ENCODE measurements at places on chromosomes 1 and 21.

DNA sequence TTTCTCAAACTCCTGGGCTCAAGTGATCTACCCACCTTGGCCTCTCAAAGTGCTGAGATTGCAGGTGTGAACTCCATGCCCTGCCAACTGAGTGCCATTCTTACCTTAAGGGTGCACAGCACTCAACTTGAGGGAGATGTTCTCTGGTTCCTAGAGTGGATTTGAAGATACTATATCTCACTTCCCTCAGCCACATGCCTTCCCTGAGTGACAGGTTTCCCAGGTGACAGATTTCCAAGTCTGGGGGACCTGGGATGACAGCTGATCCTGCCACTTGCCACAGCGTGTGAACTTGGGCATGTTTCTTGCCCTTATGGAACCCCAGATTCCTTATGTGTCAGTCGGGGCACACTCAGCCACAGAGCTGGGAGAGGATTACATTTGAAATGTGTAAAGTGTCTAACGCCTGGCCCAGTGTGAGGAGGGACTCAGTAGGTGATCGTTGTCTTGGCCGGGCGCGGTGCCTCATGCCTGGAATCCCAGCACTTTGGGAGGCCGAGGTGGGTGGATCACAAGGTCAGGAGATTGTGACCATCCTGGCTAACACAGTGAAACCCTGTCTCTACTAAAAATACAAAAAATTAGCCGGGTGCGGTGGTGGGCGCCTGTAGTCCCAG, 29.6 kb upstream of the BTG2 start:
- no peak for DNase-seq

GRCh38 chr1:37714689-37715088, 22.4 kb downstream of the CDCA8 start:
- no peak for DNase-seq

GRCh38 chr1:47887060-47887459, 110.1 kb downstream of the TRABD2B start:
- no peak for DNase-seq

DNA sequence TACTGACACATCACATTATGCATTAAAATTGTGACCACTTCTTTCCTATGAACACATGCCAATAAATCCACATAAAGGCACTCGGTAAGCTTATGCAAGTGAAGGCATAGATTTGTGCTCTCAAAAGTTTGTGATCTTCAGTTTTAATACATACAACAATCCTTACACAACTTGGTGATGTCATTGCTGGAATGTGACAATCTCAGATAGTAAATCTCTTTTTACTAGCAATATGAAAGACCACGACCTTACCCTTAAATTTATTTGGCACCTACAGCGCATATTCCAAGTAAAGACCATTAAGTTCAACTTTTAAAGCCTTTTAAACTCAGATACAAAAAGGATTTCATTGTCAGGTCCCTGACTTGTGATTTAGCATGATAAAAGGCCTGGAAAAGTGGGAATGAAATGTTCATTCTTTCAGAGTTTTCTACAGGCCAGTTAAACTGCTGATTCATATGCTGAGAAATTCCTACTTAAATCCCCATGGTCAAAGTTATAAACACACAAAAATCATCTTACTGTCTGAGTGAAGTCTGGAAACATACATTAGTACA, 157.4 kb downstream of the SIPA1L2 start:
- no peak for DNase-seq

GRCh38 chr1:39899611-39900538, 1.8 kb downstream of the MYCL start:
- DNase-seq = no peak

DNA sequence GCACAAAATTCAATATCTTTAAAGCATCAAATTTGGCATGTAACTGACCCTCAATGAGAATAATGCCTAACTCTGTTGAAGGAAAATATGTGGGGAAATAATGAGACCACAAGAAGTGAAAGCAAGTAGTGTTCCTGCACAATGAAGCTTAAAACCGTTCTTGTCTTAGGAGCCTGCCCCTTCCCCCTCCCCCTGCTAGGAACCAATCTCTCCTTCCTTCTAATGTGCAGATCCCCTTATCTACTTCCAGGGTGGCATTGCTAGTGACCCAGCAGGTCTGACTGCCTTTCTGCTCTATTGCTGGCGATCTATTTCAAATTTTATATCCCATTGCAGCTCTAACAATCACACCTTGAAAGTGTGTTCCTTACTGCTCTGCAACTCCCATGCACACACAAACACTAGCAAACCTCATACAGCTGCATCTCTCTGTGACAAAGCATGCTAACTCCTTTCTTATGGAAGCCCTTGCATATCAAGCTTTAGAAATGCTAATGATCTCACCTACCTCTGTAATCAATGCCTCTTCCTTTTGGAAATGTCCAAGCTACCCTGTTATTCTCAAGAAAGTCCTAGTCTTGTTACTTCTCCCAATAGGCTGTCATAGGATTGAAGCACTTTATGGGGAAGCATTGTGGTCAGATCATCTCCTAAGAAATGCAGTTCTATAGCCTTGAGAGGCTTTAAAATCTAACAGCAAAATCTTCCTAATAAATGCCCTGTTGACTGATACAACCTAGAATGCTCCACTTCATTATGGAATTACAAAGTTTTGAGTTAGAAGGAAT, 26.5 kb downstream of the BCL9 start:
- no peak for DNase-seq
